Activated B cell treated with CpG ODN at 0.5 μM for 24 hours (primary cell): ENCODE measurements at places on chromosomes 4 and X.

GRCh38 chrX:1231850-1232465 is 19.5 kb upstream of the CRLF2 start:
- DNase-seq, result no peak

DNA sequence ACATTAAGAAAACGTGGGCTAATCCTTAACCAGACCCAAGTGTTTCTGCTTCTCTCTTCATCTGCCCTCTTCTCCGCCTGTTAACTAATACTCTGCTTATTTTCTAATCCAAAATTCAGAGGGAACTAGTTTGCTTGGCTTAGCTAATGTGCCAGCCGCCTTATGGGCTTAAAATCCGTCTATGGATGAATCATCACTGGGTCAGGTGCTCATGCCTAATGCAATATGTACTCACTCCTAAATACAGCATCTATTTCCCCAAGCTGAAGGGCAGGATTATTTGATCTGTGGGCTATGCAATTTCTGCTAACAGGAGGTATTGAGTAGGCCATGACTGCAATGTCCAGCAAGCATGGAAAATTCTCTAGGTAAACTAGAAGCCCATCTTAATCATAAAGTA is 12.4 kb downstream of the DYNLT3 start:
- DNase-seq, result no peak

DNA sequence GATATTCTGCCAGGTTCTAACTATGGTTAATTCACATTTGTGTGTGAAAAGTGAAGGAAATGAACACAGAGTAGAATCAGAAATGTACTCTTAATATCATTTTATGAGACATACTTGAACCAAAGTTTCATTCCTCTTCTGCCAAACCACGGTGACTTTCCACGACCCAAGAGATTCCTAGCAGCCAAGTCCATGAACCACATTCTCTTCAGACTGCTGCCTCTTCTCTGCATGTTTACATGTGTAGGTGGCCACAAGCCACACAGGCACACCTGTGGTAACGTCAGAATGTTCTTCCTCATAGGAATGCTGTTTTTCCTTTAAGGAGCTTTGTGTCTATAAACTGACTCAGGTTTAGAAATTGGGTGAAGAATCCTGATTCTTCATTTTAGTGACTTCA is 1411.2 kb downstream of the RAPGEF2 start:
- no peak for DNase-seq

- DNase-seq, result no peak
Measured at GRCh38 chrX:8349816-8350544, 114.7 kb upstream of the VCX3B start.

- no peak for DNase-seq
Measured at GRCh38 chr4:113882668-113883067, 96.8 kb downstream of the ARSJ start.

DNA sequence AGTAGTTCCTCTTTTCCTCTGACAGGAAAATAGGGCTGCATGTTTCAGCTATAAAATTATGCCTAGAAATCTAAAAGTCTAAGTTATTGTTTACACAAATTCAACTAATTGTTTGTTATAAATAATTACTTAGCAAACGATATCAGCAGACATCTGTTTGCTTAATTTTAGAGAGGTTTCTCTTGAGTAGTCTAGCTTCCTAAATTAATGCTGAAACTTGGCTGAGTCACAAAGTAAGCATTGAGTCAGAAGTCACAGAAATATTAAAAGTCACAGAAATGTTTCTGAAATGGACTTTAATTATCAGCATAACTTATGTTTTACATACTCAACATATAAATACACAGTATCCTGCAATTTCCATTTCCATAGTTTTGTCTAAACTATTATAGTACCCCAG is 1044.0 kb downstream of the CCSER1 start:
- DNase-seq, result no peak

DNA sequence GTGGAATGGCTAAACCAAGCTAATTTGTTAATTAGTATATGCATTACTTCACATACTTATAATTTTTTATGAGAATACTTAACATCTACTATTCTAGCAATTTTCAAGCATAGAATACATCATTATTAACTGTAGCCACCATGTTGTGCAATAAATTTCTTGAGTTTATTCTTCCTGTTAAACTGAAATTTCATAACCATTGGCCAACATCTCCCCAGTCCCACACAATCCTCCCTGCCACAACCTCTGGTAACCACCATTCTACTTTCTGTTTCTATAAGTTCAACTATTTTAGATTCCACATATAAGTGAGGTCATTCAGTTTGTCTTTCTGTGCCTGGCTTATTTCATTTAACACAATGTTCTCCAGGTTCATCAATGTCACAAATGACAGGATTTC is 208.5 kb downstream of the PPP4R3C start:
- no peak for DNase-seq

- no peak for DNase-seq
Measured at GRCh38 chrX:118392716-118393115, 46.8 kb downstream of the WDR44 start.

GRCh38 chrX:55159551-55159950 is 60.6 kb upstream of the PAGE5 start:
- no peak for DNase-seq

DNA sequence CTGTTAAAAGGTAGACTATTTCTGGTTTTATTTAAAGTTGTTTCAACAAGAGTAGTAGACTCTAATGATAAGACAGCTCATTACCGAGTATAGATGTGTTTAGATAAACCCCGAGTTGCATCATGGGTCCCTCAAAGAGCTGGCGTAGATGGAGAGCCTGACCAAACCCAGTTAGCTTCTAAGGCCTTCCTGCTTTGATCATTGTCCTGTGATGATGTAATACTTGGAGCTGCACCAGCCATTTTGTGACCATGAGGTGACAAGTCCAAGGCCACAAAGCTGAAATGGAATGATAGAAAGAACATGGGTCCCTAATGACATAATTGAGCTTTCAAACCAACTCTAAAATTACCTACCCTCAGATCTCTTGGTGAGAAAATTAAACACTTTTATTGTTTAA is 66.6 kb upstream of the TAB3 start:
- DNase-seq, result no peak

DNA sequence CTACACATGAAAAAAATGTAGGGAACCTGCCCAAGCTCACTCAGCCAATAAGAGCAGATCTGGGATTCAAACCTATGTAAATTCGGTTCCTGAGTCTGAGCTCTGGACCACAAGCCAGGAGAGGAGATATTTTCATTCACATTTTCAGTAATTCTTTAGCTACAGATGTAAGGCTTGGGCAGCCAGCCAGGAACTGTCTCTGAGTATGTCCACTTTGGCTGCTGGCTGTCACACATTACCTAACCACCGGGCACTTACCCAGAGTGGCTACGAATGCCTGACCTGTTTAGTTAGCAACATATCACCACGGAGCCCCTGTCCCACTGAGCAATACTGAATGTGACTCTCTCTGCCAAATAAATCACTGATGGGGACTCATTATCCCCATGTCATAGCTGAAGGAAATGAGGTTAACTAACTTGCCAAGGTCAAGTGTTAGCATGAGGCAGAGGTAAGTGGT is 15.3 kb downstream of the USP46 start:
- no peak for DNase-seq

DNA sequence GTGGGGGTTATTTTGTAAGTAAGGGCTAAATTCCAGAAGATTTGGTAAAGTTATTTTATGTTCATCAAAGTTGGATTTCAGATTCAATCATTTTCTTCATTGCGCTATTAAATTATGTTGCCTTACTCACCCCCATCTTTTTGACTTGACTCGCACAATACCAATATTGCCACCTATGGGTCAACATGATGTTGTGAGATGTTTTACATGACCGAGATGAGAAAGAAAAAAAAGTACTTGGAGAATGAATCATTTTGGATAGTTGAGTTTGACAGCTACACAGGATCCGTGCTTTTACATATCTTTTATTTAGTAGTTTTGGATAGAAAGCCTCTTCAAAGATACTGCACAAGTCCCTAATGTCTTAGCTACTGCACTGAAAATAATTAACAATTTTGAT is 224.2 kb upstream of the EMCN start:
- DNase-seq, result no peak

DNA sequence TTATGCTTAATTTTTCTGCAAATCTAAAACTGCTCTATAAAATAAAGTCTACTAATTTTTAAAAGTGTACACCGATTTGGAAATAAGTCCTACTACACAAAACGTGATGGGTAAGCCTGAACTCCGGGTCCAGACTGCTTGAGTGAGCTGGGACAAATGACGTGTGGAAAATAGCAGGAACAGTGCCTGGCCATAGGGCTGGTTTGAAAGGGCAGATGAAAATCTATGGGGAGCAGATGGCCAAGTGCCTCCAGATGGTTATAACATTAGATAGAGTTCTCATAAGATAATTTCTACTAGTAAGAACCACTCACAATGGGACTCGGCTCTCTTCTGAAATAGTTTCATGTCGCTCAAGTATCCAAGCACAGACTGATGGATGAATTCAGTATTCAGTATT is 52.5 kb downstream of the F11 start:
- no peak for DNase-seq

DNA sequence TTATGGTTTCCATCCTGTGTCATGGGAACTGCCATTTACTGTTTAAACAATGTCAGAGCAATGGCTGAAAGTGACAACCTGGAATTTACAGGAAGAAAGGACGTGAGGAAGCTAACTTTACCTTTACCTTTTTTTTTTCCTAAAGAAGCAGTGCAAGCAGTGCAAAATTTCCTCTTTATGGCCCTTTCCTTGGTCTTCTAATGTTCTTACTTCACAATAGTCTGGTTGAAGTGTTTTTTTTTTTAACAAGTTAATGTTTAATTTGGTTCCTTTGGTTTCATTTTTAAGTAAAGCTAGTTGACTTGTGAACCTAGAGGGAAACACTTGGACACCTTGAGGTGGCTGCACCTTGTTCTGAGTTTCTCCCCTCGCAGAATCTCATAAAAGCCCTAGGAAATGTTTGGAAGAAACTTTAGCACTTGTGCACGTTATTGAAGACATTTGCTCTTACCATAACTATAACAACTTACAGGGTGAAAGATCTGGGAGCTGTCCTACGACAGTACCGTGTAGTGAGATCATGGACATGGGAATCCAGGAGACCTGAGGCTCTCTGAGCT is 1.8 kb downstream of the SGMS2 start:
- no peak for DNase-seq

- DNase-seq, result no peak
Measured at GRCh38 chr4:108126806-108127205, 41.9 kb downstream of the LEF1 start.
